ENCODE measurements at places on chromosomes 5 and 9.

DNA sequence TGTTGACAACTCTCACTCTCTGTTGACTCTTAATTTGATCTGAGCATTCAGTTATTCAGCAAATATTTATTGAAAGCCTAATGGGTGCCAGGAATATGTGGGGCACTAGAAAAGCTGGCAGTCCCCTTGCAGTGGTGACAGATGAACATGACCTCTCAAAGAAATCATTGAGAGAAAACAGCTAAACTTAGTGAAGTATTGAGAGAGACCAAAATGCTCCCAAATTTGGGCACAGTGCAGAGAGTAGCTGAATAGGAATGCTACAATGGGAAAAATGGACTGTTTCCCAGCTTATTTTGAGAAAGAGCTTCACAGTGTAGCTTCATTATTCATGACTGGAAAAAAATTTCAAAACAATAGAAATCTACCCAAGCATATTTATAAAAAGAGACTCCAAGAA lies 257.9 kb downstream of the SGCD start:
- no peak for DNase-seq

DNA sequence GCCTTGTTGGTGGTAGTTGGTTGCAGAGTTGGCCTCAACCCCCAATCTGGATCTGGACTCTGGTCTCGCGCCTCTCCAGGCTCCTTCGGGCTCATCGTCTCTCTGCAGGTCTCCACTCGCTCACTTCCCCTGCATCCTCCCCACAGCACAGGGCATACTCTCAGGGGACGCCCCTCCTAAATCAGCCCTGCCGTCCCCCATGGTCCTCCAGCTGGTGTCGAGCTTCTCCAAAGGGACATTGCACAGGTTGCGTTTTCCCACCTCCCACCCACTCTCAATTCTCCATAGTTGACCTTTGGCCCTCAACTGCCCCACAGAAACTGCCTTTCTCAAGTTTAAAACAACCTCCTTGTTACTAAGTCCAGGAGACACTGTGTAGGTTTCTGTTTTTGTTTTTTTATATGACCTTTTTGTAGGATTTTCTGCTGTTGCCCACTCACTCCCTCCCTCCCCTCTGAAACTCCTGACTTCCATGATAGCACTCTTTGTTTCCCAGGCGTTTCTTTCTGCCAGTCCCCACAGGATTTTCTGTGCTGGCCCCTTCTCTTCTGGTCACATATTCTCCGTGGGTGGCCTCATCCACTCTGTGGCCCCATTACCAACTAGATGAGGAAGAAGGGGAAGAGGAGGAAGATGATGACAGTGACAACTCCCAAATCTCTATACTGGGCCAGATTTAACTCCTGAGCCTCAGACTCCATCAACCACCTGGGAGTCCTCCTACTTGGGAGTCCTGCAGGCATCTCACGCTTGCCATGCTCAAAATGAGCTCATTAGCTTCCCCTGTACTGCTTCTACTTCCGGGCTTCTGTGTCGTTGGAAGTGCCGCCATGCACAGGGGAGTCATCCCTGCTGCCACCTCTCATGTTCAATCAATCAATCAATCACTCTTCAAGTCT lies 50.3 kb downstream of the ALG2 start:
- no peak for DNase-seq

DNA sequence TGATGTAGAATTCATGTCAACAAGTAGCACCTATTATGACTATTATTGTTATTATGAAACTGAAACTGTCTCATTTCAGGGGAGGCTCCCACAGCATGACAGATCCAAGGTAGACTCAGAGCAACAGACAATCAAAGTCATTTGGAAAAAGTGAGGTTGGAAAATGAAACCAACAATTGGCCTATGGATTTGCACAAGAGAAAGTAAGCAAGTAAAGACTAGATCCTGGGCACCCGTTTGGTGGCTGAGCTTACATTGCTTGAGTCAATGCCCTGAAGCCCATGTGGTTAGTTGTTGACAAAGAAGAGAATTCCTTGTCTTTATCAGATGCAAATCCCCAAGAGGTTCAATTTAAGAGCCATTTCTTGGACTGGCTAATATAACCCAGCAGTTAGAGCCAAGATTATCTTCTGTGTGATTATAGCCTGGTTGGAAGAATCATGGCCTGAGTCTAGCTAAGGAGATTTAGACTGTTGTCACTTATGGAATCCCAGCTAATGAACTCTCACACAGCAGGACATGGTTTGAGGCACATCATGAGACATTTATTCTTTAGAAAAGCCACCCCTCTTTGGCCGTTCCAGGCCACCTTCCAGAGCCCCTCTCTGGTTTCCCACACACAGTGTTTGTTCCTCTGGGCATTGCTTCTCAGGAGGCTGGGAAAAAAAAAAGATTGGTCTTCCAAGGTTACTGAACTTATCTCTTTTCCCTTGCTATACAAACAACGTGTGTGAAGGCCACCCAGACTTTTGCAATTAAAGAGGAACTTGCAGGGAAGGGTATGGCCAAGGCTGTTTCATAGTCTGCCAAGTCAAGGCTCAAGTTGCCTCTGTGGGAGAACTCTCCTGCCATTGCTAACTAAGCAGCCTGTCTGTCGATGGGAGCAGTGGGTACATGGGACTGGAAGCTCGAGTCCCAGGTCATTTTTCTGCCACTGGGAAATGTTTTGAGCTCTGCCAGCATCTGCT lies 399.5 kb downstream of the ENC1 start:
- no peak for DNase-seq

DNA sequence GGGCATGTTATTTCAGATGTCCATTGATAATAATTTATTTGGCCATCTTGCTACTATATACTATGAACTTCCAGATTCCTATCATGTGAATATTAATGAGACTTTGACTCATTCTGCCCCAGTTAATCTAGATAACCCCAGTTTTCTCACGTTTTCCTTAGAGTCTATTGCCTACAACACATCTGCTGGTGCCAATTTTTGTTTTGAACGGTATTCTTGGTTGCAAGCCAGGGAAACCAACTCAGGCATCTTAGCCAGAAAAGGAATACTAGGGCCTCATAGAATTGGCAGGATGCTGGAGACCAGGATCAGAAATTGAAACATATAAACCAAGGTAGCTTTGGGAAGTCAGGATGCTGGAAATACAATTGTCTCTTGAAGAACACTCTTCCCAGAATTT lies 28.0 kb upstream of the NPR3 start:
- DNase-seq, result no peak

GRCh38 chr9:137370865-137371520 lies 52.0 kb downstream of the EXD3 start:
- no peak for DNase-seq

GRCh38 chr5:162160401-162160800 lies 92.8 kb downstream of the GABRG2 start:
- DNase-seq, result no peak

DNA sequence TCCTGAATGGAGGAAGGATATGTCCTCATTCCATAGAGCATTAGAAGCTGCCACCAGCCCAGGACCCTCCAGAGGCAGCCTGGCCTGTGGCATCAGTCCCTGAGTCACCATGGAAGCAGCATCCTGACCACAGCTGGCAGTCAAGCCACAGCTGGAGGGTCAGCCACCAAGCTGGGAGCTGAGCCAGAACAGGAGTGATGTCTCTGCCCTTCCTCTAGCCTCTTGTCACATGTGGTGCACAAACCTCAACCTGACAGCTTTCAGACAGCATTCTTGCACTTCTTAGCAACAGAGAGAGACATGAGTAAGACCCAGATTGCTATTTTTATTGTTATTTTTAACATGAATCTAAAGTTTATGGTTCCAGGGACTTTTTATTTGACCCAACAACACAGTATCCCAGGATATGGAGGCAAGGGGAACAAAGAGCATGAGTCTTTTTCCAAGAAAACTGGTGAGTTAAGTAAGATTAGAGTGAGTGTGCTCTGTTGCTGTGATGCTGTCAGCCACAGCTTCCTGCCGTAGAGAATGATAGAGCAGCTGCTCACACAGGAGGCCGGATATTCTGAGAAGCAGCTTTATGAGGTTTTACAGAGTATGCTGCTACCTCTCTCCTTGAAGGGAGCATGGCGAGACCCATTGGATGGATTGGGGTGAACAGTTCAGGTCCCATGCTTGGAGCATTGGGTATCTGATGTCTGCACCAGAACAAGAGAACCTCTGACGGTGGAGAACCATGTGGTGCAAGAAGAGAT lies 13.0 kb upstream of the CYFIP2 start:
- DNase-seq, result no peak

DNA sequence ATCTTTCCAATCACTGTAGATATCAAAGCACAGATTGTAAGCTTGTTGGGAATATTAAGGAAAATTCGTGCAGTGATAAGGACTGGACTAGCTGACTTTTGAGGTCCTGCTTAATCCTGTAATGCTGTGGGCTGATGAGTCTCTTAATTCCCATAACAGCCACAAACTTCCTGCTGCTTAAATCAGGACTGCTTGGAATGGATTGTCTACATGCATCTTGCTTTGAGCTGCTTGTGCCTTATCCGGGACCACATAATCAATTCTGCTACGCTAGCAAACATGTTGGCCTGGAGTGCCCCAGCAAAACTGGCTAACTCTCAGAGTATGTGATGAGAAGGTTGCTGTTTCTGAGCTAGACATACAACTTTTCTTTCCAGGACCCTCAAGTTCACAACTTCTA lies 79.6 kb downstream of the SNCAIP start:
- no peak for DNase-seq

DNA sequence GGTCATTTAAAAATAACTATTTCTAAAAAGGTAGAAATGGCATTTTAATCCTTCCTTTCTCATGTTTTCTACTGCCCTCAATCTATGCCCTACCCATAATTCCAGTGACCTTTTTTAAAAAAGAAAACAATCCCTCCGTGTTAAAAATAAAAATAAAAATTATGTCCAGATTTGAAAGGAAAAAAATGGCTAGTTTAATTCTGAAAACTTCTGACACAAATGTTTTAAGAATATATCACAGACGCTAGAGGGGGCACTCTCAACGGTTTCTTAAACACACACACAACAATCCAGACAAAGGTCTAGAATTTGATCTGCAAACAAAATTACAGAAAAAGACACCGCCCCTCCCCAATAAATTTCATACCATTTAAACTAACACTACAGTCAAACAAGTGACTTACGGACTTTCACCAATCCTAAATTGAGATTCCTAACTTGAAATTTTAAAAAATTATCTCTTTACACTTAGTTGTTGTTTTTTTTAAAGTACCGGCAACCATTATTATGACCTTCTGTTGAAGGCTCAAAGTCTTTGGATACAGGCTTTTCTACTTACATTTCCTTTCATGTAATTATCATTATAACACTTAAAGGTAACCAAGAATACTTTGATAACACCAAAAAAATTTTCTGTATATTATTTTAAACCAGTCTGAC lies 38.2 kb downstream of the CLINT1 start:
- peak; percentile 55 for DNase-seq

Measured in ACHN (cell line).